ENCODE measurements at places on chromosomes 6 and 20.

DNA sequence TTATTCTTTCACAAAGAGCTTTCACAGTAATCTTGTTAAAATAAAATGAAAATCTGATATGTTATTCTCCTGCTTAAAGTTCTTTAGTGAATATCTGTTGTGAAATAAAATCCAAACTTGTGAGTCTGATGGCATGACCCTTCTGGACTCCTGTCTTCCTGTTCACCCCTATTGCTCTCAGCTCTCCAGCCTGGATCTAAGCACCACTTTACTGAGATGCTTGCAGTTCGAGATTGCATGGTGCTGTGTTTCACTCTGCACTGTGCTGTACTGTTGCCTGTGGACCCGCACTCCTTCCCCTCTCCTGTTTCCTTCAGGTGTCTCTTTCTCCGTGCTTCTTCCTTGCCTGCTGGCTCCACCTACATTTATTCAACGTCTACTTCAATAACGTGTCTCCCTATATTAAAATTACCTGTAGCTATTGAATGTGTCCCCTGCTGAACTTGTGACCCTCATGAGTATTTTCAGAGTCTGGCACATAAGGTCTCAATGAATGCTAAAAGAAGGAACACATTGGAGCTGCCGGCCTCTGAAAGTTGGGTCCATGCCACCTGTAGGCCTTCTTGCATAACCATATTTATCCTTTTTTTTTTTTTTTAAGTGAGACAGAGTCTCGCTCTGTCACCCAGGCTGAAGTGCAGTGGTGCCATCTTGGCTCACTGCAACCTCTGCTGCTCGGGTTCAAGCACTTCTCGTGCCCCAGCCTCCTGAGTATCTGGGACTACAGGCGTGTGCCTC, 100.1 kb downstream of the ARID1B start:
- DNase-seq, result no peak

DNA sequence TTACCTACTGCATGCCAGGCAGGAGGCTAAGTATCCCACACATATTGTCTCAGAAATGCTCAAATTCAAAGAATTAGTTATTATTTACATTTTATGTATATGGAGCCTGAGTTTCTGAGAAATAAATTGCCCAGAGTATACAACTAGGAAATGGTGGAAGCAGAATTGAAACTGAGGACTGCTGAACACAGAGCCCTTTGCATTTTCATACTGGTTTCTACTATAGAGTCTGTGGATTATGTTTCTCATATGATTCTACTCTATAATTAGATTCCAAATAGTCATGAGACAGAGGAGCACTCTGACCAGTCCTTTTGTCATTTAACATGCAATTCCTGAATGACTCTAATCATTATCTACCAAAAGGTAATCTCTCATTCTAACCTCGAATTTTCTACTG, 254.3 kb downstream of the LMBRD1 start:
- DNase-seq, result no peak

GRCh38 chr6:32967151-32968091, 973 bp upstream of the BRD2 start:
- no peak for DNase-seq

GRCh38 chr6:46935687-46936086, 13.9 kb upstream of the ADGRF5 start:
- DNase-seq, result no peak

- no peak for DNase-seq
Observed at GRCh38 chr20:56995635-56996075, 270.8 kb downstream of the BMP7 start.

DNA sequence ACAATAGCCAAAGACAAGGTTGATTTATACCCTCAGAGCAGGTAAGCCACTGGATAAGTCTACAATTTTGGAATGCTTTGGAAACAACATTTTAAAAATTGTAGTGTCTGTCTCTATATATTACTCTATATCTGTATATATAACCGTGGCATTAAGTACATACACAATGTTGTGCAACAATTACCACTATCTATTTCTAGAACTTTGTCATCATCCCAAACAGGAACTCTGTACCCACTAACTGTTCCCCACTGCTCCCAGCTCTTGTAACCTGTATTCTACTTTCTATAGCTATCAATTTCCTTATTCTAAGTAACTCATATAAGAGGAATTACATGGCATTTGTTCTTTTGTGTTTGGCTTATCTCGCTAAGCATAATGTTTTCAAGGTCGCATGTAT, 78.2 kb upstream of the ASCC3 start:
- no peak for DNase-seq

GRCh38 chr6:36847152-36847551, 7.9 kb upstream of the CPNE5 start:
- no peak for DNase-seq

- DNase-seq, result no peak
Observed at GRCh38 chr20:38201356-38201755, 36.3 kb upstream of the TGM2 start.

- no peak for DNase-seq
Observed at GRCh38 chr20:20699144-20699543, 13.3 kb downstream of the RALGAPA2 start.

- no peak for DNase-seq
Observed at GRCh38 chr20:18180815-18181214, 43.2 kb downstream of the KAT14 start.

DNA sequence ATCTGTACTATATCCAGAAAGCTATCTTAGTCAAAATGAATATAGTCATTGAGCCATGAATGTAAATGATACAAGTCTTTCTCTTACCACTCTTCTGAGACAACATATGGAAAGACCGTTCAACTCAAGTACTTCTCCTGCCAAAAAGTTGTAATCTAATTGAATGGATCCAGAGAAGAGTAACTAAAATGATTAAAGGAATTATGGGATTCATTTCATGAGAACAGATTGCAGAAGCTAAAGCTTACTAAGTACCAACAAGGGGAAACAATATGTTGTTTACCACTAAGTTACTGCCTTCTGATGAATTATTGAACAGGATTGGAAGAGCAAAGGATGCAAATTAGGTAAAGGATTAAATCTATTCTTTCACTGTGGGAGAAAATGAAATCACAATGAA, 2.0 kb upstream of the LGSN start:
- no peak for DNase-seq

- no peak for DNase-seq
Observed at GRCh38 chr6:90038961-90039653, 144.8 kb downstream of the GJA10 start.

DNA sequence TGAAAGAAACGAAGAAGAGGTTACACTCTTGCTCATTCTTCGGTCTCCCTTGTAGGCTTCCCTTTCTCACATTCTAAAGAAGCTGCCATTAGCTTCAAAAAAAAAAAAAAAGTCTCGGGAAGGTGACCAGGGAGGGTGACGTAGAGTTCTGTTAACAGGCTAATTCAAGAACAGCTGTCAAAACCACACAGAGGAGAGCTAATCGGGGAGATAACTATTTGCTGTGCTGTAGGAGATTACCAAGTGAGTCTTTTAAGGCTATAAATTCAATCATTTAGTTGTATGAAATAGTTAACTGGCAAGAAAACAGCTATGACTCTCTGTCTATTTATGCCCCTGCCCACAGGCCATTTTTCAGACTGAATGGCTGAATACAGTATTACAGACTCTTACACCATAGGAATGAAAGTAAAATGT, 256.8 kb downstream of the SYNE1 start:
- no peak for DNase-seq

DNA sequence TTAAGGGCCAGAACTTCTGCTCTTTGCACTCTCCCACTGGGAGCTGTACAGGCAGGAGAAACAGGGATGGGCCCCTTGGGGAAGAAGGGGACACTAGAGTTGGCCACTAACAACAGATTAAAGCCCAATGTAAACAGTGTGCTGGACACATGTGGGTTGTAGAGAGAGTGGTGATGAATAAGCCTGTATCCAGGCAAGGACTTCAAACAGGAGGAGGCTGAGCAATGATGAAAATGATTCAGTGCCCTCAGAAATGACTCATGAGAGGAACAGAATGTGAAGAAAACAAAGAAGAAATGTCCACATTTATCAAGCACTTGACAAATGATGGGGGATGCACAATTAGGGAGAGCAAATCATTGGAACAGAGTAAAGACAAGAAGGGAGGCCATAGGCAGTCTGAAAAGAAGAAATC, 242.3 kb downstream of the TBX18 start:
- DNase-seq, result no peak

- DNase-seq, result peak; percentile 21
Observed at GRCh38 chr6:160992061-160992979, 751 bp downstream of the MAP3K4 start.

GRCh38 chr6:7910298-7910653, 312 bp downstream of the TXNDC5 start:
- DNase-seq, result no peak

DNA sequence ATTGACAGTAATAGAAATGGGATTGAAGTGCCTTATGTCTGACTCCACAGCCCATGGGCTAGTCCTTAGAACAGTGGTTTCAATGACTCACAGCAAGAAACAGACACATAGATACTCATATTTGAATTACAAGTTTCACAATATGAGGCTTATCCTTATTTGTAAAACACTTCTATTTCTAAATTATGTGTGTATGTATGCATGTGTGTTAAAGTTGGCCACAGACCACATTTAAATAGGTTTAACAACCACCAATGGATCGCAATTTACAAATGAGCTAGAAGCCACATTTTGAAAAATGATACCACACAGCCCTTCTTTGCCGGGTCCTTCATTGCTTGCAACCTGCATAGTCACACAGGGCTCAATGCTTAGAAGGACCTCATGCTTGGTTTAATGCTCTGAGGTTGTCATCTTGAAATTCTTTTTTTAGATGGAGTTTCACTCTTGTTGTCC, 157.8 kb upstream of the PREP start:
- no peak for DNase-seq

DNA sequence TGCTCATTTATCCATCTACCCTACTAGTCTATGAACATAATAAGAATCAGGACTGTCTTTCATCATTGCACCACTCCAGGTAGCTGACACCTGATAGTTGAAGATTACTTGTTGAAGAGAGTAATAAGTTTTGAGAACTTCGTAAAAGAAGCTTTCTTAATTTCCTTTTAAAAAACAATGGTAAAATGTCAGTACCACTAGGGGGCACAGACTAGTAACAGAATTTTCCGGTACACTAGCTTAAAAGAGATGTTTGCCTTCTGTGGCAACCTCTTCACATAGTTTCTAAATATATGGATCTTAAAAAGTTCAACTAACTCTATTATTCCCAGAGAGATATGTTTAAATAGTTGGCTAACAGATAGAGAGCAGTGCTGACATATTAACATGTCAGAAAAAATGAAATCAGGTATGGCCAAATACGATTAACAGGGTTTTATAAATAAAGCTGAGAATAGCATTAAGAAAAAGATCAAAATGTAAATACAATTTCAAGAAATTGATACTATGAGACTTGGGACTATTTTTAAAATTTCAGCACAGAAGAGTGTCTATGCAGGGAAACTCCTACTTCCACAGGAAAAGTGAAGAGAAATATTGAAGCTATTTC, 5.4 kb upstream of the KCNQ5 start:
- peak; percentile 54 for DNase-seq

DNA sequence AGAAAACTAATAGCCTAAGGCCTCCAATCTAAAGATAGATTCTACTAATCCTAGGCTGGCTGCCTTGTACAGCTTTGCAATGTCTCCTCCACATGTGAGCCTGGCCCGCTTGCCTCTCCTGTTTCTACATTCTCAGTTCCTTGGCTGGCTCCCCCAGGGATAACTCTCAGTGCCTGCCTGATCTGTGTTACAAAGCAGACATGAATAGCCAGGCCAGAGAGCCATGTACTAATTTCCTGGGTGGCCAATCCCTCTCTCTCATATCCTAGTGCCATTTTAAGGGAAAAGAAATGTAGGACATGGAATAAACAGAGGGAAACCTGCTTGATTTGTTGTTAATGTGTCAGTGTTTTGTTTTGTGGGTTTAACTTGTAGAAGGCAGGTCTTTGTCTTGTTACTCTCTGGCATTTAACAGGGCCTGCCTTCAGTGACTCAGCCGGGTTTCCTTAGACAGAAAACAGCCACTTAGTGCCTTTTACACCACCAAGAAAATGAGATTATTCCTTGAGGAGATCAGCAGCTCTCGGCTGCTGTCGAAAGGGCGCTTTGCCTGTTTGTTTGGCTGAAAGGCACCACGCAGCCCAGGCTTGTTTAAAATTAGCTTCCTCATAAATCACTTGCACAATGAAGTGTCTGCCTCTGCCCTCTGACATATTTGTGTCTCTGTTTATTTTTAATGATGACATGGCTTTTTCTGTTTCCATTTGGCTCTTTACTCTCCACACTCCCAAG, 702.7 kb downstream of the MAFB start:
- DNase-seq, result no peak

DNA sequence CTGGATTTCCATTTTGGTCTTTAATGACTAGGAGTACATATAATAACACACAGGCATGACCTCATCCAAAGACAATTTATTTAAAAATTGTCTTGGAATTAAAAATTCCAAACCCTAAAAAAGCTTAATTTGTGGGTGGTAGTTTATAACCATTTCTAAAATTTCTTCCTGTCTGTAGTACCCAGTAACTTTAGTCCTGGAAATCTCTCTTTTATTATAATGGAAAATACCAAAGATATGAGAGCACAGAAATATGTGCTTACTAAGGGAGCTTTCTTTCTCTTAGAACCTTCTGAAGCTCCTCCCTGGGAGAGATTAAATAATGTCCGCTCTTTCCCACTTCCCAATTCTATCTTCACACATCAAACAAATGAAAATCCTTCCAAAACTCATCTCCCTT, 70.5 kb upstream of the PRL start:
- no peak for DNase-seq

GRCh38 chr6:80151635-80152034, 45.2 kb downstream of the BCKDHB start:
- DNase-seq, result no peak

DNA sequence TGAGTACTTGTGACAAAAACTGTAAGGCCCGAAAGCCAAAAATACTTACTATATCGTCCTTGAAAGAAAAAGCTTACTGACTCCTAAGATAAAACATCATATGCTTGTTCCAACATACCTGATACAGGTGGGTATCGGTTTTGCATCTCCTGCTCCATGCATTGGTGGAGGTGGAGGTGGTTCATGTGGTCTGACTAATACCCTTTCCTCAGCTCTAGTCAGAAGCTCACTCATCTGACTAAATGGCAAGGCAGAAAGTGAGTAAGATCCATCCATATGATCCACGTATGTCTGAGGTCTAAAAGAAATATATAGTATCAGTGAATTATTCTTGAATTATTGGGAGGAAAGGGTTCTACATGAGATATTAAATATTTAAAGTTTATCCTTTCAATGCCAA, 76.2 kb downstream of the WASF1 start:
- no peak for DNase-seq

Data from CD4-positive, alpha-beta T cell (primary cell).